ENCODE measurements at places on chromosomes 1 and 21. TPM values are rescaled to one million over a fixed set of nuclear protein-coding genes. Genes with fewer than 3 reads are reported as not detected.

Gene TRAPPC10
- 48.4 TPM for total RNA-seq

Gene OR11L1
- total RNA-seq, result not detected

DNA sequence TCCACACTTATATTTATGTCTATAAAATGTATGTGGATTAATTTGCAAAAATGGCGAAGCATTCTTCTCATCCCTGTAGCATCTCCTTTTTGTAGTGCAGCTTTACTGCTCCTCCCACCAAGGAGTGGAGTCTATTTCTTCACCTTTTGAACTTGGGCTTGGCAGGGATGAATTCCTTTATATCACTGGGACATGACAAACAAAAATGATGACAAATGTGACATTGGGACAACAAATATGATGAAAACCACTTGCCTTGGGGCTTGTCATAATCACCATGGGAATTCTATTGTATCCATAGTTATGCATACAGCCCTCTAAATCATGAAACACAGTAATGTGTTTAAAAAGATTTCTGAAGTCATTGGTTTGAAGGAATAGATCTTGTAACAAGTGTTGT lies 155.0 kb downstream of the TNFSF18 start:
- no peak for DNase-seq

DNA sequence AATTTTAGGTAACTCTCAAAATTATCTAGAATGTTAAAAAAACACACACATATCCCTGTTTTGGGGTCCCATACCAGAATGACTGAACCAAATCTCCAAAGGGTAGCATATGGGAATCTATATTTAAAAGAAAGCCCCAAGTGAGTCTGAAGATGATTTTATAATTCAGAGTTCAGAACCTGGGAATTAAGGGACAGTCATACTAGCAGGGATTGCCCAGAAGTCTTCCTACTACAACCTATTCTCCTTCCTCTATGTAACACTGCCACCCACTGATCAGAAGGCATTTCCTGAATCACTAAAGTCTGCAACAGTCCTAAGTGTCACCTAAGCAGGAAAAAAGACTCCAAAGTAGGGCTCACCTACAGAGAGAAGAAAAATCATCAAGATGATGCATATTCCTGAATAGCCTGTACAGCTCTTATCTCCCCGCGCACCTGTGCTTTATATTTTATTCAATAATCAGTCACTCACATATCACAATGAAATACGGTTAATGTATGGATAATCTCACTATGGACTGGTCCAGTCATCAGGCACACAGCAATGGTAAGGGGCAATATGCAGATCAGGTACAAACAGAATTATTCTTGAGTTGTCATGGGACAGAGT lies 4.9 kb downstream of the RGS1 start:
- DNase-seq, result no peak

Measured in glutamatergic neuron (in vitro differentiated cells).